Ureter (tissue), 1 donor: ENCODE measurements at places on chromosomes 2 and 18. TPM values are rescaled to one million over a fixed set of nuclear protein-coding genes. Genes with fewer than 3 reads are reported as not detected.

ABCB11 gene
- total RNA-seq, result 0.18 TPM

POTEE gene
- 0.29 TPM for total RNA-seq

ZEB2 gene
- 92.4 TPM for total RNA-seq

DARS1 gene
- total RNA-seq, result 83.6 TPM

PAIP2B gene
- total RNA-seq, result 11.6 TPM

AKAIN1 gene
- not detected for total RNA-seq

TMEM37 gene
- 2.2 TPM for total RNA-seq

ALLC gene
- total RNA-seq, result not detected

PCARE gene
- not detected for total RNA-seq

INPP5D gene
- total RNA-seq, result 43.4 TPM

THUMPD2 gene
- 24.6 TPM for total RNA-seq

SERPINB8 gene
- 22.0 TPM for total RNA-seq

FN1 gene
- total RNA-seq, result 125 TPM

DHRS9 gene
- total RNA-seq, result 1.1 TPM

CREG2 gene
- total RNA-seq, result 1.8 TPM

NAT8 gene
- total RNA-seq, result not detected

ZNF521 gene
- total RNA-seq, result 11.6 TPM

BCL2 gene
- total RNA-seq, result 13.3 TPM

PLCD4 gene
- 3.9 TPM for total RNA-seq

IL1F10 gene
- not detected for total RNA-seq

TMEM247 gene
- not detected for total RNA-seq

SCYGR8 gene
- not detected for total RNA-seq

GPBAR1 gene
- 1.5 TPM for total RNA-seq

HMSD gene
- total RNA-seq, result not detected

SNTG2 gene
- total RNA-seq, result 9.9 TPM

DPYSL5 gene
- total RNA-seq, result not detected

CFC1 gene
- total RNA-seq, result not detected

GAREM1 gene
- total RNA-seq, result 26.8 TPM

METTL4 gene
- total RNA-seq, result 12.9 TPM

CCL20 gene
- total RNA-seq, result 2.3 TPM

FMNL2 gene
- total RNA-seq, result 31.8 TPM

ATP6V1B1 gene
- total RNA-seq, result 2.4 TPM

TUBA4B gene
- not detected for total RNA-seq
